Heart right ventricle (tissue), 16 donors: ENCODE measurements at places on chromosomes 12 and 14. TPM values are rescaled to one million over a fixed set of nuclear protein-coding genes. Genes with fewer than 3 reads are reported as not detected.

DNA sequence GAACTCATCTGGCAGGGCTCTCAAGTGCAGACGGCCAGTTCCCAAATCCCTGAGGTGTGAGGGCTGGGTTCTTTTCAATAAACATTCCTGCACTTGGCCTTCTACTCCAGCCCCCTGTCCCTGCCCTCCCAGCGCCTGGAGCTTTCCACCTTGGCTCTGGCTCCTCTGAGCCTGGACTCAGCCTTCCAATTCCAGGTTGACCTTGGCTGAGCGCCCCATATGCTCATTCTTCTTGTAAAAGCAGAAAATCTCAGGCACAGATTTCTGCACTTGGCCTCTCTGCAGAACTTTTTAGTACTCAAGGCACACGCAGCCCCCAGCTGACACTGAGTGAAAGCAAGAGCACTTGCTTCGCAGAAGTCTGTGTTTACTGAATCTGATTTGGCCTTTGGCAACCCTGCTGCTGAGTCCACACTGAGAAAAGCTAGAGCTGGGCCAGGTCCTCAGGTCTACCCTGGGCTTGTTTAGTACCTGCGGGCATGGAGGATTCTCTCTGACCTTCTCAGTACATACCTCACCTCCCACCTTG, 222.7 kb downstream of the MSRB3 start:
- H3K4me1 ChIP-seq = peaks cover 14% of the 10 kb centered on the region
- no peaks in the 10 kb centered on the region for H3K36me3 ChIP-seq
- H3K27me3 ChIP-seq = no peaks in the 10 kb centered on the region

GRCh38 chr14:105075379-105076295, 10.4 kb upstream of the GPR132 start:
- peak overlapping the region; percentile 10 for H3K4me3 ChIP-seq
- H3K36me3 ChIP-seq = no peaks in the 10 kb centered on the region
- DNase-seq = peak; percentile 60
- H3K4me1 ChIP-seq = peaks cover 29% of the 10 kb centered on the region
- H3K27ac ChIP-seq = peak overlapping the region; percentile 59

The PLEKHG7 gene
- total RNA-seq = not detected

The SOX5 gene
- 1.8 TPM for total RNA-seq

DNA sequence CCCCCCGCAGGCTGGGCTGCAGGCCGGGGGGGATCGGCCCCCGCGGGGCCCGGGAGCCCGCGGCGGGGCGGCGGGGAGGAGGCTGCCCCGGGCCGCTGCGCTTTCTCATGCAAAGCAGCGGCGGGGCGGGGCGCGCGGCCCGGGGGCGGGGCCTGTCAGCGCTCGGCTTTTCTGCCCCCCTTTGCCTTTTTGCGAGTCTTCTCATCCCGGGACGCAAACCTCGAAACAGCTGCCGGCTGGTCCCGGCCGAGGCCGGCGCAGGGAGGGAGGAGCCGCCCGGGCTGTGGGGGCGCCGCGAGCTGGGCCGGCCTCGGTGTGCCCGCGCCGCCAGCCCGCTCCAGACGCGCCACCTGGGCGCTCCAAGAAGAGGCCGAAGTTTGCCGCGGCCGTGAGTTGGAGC, at the start of gene FZD10:
FZD10 (plus strand) TSS at position 198 of the 400 bp plus-strand sequence. CDS start 479 bp downstream, outside the sequence.
- H3K4me1 ChIP-seq = no peaks in the 10 kb centered on the region
- H3K27me3 ChIP-seq = peaks cover 96% of the 10 kb centered on the region
- H3K4me3 ChIP-seq = peak within 1 kb of the TSS; percentile 49

The MMAB gene
- total RNA-seq = 45.2 TPM

- H3K4me1 ChIP-seq = no peaks in the 10 kb centered on the region
- H3K36me3 ChIP-seq = no peaks in the 10 kb centered on the region
- H3K4me3 ChIP-seq = no peak overlapping the region
These were observed 4.5 kb upstream of the MIA2 start for GRCh38 chr14:39229222-39229543.

The MTA1 gene
- 141 TPM for total RNA-seq

DNA sequence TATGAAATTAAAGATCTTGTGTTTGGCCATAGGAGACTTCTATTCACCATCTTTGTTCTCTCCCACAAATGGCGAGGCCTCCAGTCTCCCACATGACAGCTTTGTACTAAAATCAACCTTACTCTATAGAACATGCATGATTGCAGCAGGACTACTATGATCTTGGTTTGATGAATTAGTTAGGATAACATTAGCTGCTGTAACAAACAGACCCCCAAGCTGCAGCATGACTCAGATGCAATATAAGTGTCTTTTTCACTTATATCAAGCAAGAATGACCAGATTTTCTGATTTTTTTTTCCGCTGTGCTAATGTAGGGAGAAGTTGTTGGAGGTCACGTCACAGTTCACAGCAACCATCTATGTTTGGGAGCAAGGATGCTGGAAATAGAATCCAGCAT, 10.8 kb upstream of the OAS3 start:
- no peaks in the 10 kb centered on the region for H3K4me1 ChIP-seq
- H3K27me3 ChIP-seq = no peaks in the 10 kb centered on the region
- H3K36me3 ChIP-seq = no peaks in the 10 kb centered on the region

GRCh38 chr14:53044486-53044885, 93.6 kb upstream of the FERMT2 start:
- no peak overlapping the region for H3K27ac ChIP-seq
- peaks cover 3% of the 10 kb centered on the region for H3K36me3 ChIP-seq
- H3K27me3 ChIP-seq = no peaks in the 10 kb centered on the region
- H3K4me1 ChIP-seq = peaks cover 18% of the 10 kb centered on the region
- no peak overlapping the region for H3K4me3 ChIP-seq

DNA sequence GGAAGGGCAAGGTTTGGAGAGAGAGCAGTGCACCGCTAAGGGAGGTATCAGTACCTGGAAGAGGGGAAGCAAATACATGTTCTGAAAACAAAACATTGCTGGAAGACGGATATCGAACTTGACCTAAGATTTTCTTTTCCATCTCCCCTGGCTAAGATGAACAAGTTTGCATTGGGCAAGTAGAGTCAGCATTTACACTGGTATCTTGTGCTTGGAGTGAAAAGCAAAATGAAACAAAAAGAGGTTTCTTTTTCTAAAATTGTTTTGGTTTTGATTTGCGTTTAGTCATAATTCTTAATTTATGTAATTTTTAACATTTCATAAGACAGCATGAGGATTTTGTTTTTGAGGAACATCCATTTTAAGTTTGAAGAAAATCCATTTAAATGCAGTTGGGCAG, 881.6 kb downstream of the NRXN3 start:
- no peaks in the 10 kb centered on the region for H3K36me3 ChIP-seq
- no peak overlapping the region for H3K4me3 ChIP-seq
- DNase-seq = no peak
- H3K27me3 ChIP-seq = no peaks in the 10 kb centered on the region

GRCh38 chr14:102655137-102655536, 62.7 kb downstream of the RCOR1 start:
- H3K4me3 ChIP-seq = no peak overlapping the region
- peaks cover 16% of the 10 kb centered on the region for H3K4me1 ChIP-seq
- H3K36me3 ChIP-seq = no peaks in the 10 kb centered on the region
- H3K27ac ChIP-seq = peak overlapping the region; percentile 22

GRCh38 chr14:46250113-46250703, 401.4 kb downstream of the RPL10L start:
- DNase-seq = no peak
- H3K4me3 ChIP-seq = no peak overlapping the region
- no peaks in the 10 kb centered on the region for H3K36me3 ChIP-seq

GRCh38 chr14:80117876-80118275, 93.4 kb downstream of the DIO2 start:
- H3K27me3 ChIP-seq = no peaks in the 10 kb centered on the region
- DNase-seq = no peak
- no peak overlapping the region for H3K27ac ChIP-seq
- no peak overlapping the region for H3K4me3 ChIP-seq

GRCh38 chr12:104115587-104115975, 22.4 kb downstream of the NFYB start:
- H3K27ac ChIP-seq = no peak overlapping the region
- H3K27me3 ChIP-seq = no peaks in the 10 kb centered on the region
- no peak for DNase-seq
- H3K36me3 ChIP-seq = no peaks in the 10 kb centered on the region

- no peak overlapping the region for H3K27ac ChIP-seq
- H3K4me1 ChIP-seq = no peaks in the 10 kb centered on the region
- no peaks in the 10 kb centered on the region for H3K36me3 ChIP-seq
- H3K27me3 ChIP-seq = no peaks in the 10 kb centered on the region
These were observed 376.2 kb downstream of the GXYLT1 start for GRCh38 chr12:41768456-41768855.

DNA sequence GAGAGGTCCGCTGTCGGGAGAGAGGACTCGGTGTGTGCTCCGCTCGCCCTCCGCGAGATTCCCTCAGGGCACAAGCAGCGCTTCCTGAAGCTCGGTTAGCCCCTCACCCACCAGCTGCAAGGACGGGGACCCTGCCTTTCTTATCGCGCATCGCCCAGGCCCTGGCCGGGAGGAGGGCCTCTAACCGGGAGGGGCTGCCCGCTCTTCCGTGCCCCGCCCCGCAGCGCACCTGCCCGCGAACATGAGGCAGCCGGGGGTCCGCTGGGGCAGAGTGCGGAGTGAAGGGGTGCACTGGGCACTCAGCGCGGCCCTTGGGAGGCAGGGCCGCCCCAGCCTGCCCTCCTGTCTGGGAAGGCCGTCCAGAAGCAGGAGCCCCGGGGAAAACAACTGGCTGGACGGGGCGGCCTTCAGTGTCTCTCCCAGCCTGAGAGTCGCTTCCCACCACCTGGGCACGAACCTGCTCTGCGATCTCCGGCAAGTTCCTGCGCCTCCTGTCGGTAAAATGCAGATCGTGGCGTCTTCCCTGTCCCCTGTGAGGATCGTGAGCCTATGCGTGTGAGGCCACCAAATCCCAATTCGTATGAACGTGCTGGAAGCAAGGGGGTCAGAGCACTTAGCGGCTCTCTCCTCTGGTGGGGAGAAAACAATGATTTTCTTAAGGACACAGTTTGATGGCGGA, 28.0 kb upstream of the ADIPOR2 start:
- H3K4me1 ChIP-seq = peaks cover 41% of the 10 kb centered on the region
- peak; percentile 32 for DNase-seq
- H3K4me3 ChIP-seq = peak overlapping the region; percentile 24
- peak overlapping the region; percentile 42 for H3K27ac ChIP-seq

DNA sequence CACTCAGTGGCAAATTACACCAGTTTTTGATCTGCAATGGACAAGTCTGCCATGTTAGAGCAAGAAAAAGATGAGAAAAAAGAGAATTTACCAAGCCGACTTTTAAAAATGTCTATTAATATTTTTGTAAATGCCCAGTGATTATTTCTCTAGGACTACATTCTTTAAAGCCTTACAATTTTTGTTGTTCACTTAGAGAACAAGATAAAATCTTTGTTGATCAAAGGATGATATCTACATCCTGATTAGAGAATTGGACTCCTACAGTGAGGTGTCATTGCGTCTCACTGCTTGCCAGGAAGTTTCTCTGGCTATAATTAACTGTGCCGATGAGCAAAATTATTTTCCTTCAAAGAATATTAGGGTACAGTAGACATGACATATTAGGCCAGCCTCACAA, 1.7 kb upstream of the CFAP54 start:
- H3K27me3 ChIP-seq = no peaks in the 10 kb centered on the region
- H3K4me1 ChIP-seq = no peaks in the 10 kb centered on the region
- no peaks in the 10 kb centered on the region for H3K36me3 ChIP-seq
- H3K27ac ChIP-seq = no peak overlapping the region

DNA sequence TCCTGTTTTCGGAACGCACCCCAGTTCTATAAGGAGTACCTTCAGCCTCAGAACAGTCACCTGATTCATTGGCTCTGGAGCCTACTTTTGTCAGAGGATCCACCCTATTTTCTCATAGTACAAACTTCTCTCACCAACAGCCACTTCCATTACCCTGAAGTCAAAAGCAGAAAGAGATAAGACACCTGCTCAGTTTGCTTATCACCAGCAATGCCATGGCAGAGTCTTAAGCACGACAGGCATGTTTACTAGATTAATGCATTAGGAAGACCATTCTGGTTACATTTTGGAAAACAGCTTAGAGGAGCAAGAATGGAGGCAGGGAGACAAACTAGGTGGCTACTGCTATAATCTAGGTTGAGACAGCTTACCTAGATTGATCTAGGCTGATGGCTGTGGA, 67.7 kb downstream of the GXYLT1 start:
- H3K36me3 ChIP-seq = no peaks in the 10 kb centered on the region
- H3K27ac ChIP-seq = no peak overlapping the region
- no peaks in the 10 kb centered on the region for H3K4me1 ChIP-seq
- no peak overlapping the region for H3K4me3 ChIP-seq
- DNase-seq = no peak

DNA sequence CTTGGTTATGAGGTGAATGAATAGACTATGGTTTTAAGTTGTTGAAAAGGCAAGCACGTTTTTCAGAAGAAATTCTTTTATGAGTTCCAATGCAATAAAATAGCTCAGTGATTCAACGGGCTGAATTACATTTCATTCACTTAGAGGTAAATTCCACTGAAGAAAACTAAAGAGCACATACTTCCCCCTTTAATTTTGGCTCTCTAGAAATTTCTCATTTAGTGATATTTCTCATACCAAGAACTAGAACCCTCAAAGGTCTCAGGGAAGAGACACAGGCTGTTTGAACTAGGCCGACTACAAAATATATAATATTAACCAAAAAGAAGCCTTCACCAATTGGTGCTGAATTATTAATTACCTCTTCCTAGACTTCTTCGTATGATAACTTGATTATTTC, 68.6 kb downstream of the TAOK3 start:
- no peak overlapping the region for H3K4me3 ChIP-seq
- peaks cover 37% of the 10 kb centered on the region for H3K4me1 ChIP-seq
- DNase-seq = no peak
- no peak overlapping the region for H3K27ac ChIP-seq

- no peak overlapping the region for H3K4me3 ChIP-seq
- no peak overlapping the region for H3K27ac ChIP-seq
- DNase-seq = no peak
- no peaks in the 10 kb centered on the region for H3K27me3 ChIP-seq
- no peaks in the 10 kb centered on the region for H3K36me3 ChIP-seq
- peaks cover 4% of the 10 kb centered on the region for H3K4me1 ChIP-seq
These were observed 17.2 kb downstream of the CYP46A1 start for GRCh38 chr14:99701260-99701659.

The OR4E2 gene
- not detected for total RNA-seq

The AMN gene
- total RNA-seq = not detected

DNA sequence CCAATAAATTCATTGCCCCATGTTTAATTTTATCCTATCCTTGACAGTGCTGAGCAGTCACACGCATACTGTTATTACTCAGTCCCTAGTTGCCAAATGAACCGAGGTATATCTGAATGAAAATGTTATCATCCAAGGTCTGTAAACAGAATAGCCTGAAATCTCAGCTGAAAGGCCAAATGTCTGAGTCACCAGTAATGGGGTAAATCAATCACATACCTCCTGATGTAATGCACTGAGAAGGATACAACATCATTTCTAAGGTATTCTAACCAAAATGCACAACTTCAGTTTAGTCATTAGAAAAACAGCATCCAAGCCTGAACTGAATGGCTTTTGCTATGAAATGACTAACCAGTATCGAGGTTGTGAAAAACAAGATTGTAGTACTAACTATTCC, 228.6 kb downstream of the DPF3 start:
- H3K4me3 ChIP-seq = no peak overlapping the region
- H3K27me3 ChIP-seq = no peaks in the 10 kb centered on the region
- H3K36me3 ChIP-seq = peaks cover 25% of the 10 kb centered on the region

- no peak for DNase-seq
- peak overlapping the region; percentile 11 for H3K27ac ChIP-seq
- H3K27me3 ChIP-seq = no peaks in the 10 kb centered on the region
- no peak overlapping the region for H3K4me3 ChIP-seq
- H3K4me1 ChIP-seq = peaks cover 36% of the 10 kb centered on the region
These were observed 76.1 kb downstream of the NUAK1 start for GRCh38 chr12:106062693-106063092.

- no peak for DNase-seq
- H3K4me3 ChIP-seq = no peak overlapping the region
- no peaks in the 10 kb centered on the region for H3K36me3 ChIP-seq
These were observed 54.5 kb downstream of the C12orf75 start for GRCh38 chr12:105384916-105385535.

- H3K4me1 ChIP-seq = no peaks in the 10 kb centered on the region
- peaks cover 91% of the 10 kb centered on the region for H3K36me3 ChIP-seq
- no peak overlapping the region for H3K4me3 ChIP-seq
- DNase-seq = no peak
- no peaks in the 10 kb centered on the region for H3K27me3 ChIP-seq
These were observed 23.5 kb upstream of the GPRC5D start for GRCh38 chr12:12975322-12976077.
